ENCODE measurements at places on chromosomes 7 and 10.
A peak's percentile ranks its signal among the peaks of the same experiment; 100 is the strongest.

- no peak overlapping the region for H3K27ac ChIP-seq
- H3K36me3 ChIP-seq, result no peaks in the 10 kb centered on the region
- no peak for DNase-seq
- peaks cover 19% of the 10 kb centered on the region for H3K27me3 ChIP-seq
- peaks cover 13% of the 10 kb centered on the region for H3K4me1 ChIP-seq
Observed at GRCh38 chr10:121605708-121606107, 7.5 kb upstream of the FGFR2 start.

GRCh38 chr10:68697106-68697505 lies 23.9 kb upstream of the CCAR1 start:
- no peak for DNase-seq
- H3K27ac ChIP-seq, result no peak overlapping the region
- no peak overlapping the region for H3K4me3 ChIP-seq

- no peaks in the 10 kb centered on the region for H3K27me3 ChIP-seq
- DNase-seq, result no peak
- no peak overlapping the region for H3K27ac ChIP-seq
- H3K4me3 ChIP-seq, result no peak overlapping the region
Observed at GRCh38 chr7:106901828-106902441, 36.9 kb downstream of the PIK3CG start.

- H3K36me3 ChIP-seq, result no peaks in the 10 kb centered on the region
- peak overlapping the region; percentile 28 for H3K27ac ChIP-seq
- no peak overlapping the region for H3K4me3 ChIP-seq
- no peak for DNase-seq
Observed at GRCh38 chr10:119090968-119091367, 10.4 kb upstream of the EIF3A start.

DNA sequence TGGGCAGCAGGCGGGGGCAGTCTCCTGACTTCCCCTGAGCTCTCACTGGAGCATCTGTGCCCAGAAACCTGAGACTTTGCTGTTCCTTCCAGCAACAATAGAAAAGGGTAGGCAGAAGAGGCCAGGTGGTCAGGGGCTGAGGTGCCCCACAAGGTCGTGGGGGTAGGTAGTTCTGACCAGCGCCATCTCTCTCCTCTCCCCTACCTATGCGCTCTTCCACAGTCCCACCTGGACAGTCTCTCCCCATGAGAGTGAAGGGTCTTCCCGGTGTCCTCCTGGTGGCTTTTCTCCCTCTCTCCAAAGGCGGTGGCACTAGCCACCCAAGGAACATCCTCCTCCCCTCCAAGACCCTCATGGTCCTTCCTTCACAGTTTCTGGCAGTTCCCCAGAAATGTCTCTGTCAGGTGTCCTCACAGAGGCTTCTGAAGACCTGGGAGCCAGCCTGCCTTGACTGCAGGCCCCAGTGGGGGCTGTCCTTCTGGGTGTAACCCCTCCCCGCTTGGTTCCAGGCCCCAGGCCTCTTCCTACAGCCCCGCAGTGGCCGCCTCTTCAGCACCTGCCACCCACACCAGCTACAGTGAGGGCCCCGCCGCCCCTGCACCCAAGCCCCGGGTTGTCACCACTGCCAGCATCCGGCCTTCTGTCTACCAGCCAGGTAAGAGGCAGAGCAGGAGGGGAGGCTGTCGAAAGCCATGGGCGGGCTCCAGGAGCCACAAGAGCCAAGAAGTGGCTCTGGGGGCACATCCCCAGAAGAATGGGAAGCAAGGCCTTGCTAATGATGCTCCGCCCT lies 41.3 kb downstream of the LDB3 start:
- peaks cover 3% of the 10 kb centered on the region for H3K27me3 ChIP-seq
- H3K4me3 ChIP-seq, result no peak overlapping the region
- no peak overlapping the region for H3K27ac ChIP-seq
- DNase-seq, result no peak
- H3K36me3 ChIP-seq, result no peaks in the 10 kb centered on the region

DNA sequence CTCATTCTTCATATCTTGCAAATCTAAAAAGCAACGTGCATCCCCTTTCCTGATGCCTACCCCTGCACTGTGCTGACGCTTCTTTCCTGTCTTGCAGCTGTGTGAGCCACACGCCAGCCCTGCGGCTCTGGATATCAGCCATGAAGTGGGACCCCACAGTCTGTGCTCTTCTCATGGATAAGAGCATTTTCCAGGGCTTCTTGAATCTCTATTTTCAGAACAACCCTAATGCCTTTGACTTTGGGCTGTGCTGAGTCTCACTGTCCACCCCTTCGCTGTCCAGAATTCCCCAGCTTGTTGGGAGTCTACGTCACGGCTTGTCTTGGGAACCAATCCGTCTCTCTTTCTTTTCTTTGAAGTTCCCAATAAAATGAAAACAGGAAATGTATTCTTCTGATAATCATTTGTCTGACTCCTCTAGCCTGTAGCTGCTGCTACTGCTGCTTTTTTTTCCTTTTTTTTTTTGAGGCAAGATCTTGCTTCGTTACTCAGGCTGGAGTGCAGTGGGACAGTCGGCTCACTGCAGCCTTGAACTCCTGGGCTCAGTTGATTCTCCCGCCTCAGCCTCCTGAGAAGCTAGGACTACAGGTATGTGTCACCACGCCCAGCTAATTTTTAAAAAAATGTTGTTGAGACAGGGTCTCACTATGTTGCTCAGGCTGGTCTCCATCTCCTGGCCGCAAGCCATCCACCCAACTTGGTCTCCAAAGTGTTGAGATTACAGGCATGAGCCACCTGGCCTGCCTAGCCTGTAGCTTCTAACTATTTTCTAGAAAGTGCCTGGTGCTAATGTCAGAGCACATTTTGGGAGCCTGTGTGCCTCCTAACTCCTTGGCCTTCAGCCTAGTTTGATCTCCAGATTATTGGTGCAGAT lies 30.3 kb downstream of the GSTO2 start:
- no peak for DNase-seq
- peak overlapping the region; percentile 27 for H3K27ac ChIP-seq
- H3K27me3 ChIP-seq, result no peaks in the 10 kb centered on the region
- peaks cover 3% of the 10 kb centered on the region for H3K36me3 ChIP-seq
- peaks cover 14% of the 10 kb centered on the region for H3K4me1 ChIP-seq

GRCh38 chr7:147492606-147493005 lies 1098.0 kb upstream of the C7orf33 start:
- no peak overlapping the region for H3K27ac ChIP-seq
- DNase-seq, result no peak
- H3K4me1 ChIP-seq, result no peaks in the 10 kb centered on the region
- H3K27me3 ChIP-seq, result no peaks in the 10 kb centered on the region
- no peak overlapping the region for H3K4me3 ChIP-seq

- peak overlapping the region; percentile 96 for H3K27ac ChIP-seq
- peaks cover 66% of the 10 kb centered on the region for H3K4me1 ChIP-seq
Observed at GRCh38 chr10:132446661-132447445, 49.9 kb downstream of the PWWP2B start.

GRCh38 chr7:71829515-71829914 lies 582.6 kb downstream of the CALN1 start:
- H3K27ac ChIP-seq, result no peak overlapping the region
- H3K4me3 ChIP-seq, result no peak overlapping the region
- no peaks in the 10 kb centered on the region for H3K4me1 ChIP-seq
- H3K36me3 ChIP-seq, result no peaks in the 10 kb centered on the region
- no peak for DNase-seq

- H3K27me3 ChIP-seq, result peaks cover 11% of the 10 kb centered on the region
- peaks cover 4% of the 10 kb centered on the region for H3K4me1 ChIP-seq
- peak overlapping the region; percentile 5 for H3K4me3 ChIP-seq
- no peaks in the 10 kb centered on the region for H3K36me3 ChIP-seq
- DNase-seq, result no peak
Observed at GRCh38 chr10:118272149-118272721, 69.9 kb downstream of the FAM204A start.

- no peaks in the 10 kb centered on the region for H3K27me3 ChIP-seq
- H3K4me3 ChIP-seq, result no peak overlapping the region
- H3K4me1 ChIP-seq, result no peaks in the 10 kb centered on the region
- no peak for DNase-seq
- H3K27ac ChIP-seq, result no peak overlapping the region
Observed at GRCh38 chr7:123480107-123480506, 54.3 kb downstream of the IQUB start.

DNA sequence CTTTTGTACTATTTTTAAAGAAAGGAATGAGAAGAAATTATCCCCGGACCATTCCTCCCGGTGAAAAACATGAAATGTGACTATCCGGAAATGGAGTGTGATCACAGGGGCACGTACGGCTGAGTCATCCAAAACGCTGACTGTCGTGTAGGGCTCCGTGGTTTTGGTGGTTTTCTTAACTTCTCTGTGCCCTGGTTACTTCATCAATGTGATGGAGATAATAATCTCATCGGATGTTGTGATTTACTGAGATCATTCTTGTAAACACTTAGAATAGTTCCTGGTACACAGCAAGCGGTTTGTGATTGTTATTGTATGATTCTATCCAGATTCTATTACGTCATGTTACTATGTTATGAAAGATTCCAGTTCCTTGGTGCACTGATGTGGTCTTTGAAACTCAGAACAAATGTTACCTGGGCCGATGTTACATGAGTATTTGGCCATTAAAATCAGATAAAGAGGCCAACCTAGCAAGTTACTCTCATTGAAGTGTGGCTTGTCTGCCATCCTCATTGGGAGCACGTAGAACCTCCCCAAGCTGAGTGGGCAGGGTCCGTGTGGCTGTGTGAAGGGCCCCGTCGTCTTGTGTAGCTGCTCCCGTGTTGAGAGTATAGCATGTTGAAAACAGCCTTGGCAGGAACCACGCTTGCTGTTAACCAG lies 99.5 kb downstream of the CAMK1D start:
- no peak overlapping the region for H3K4me3 ChIP-seq
- peaks cover 16% of the 10 kb centered on the region for H3K4me1 ChIP-seq
- DNase-seq, result no peak

GRCh38 chr7:105024734-105025133 lies 10.7 kb downstream of the KMT2E start:
- no peak for DNase-seq
- H3K36me3 ChIP-seq, result no peaks in the 10 kb centered on the region
- H3K27ac ChIP-seq, result no peak overlapping the region
- H3K4me1 ChIP-seq, result peaks cover 85% of the 10 kb centered on the region
- no peak overlapping the region for H3K4me3 ChIP-seq

GRCh38 chr7:16210171-16210570 lies 211.2 kb downstream of the CRPPA start:
- no peaks in the 10 kb centered on the region for H3K36me3 ChIP-seq
- no peak overlapping the region for H3K27ac ChIP-seq
- DNase-seq, result no peak
- no peak overlapping the region for H3K4me3 ChIP-seq
- H3K27me3 ChIP-seq, result no peaks in the 10 kb centered on the region

- DNase-seq, result no peak
- peaks cover 100% of the 10 kb centered on the region for H3K27me3 ChIP-seq
- no peak overlapping the region for H3K4me3 ChIP-seq
- H3K27ac ChIP-seq, result no peak overlapping the region
Observed at GRCh38 chr10:99528494-99529441, 4.0 kb upstream of the NKX2-3 start.

- no peaks in the 10 kb centered on the region for H3K36me3 ChIP-seq
- H3K27me3 ChIP-seq, result no peaks in the 10 kb centered on the region
Observed at GRCh38 chr10:93039721-93040120, 20.9 kb upstream of the CYP26C1 start.

- DNase-seq, result no peak
- H3K4me1 ChIP-seq, result no peaks in the 10 kb centered on the region
- no peak overlapping the region for H3K4me3 ChIP-seq
Observed at GRCh38 chr10:91700273-91700672, 67.4 kb upstream of the PPP1R3C start.

GRCh38 chr10:131211559-131211958 lies 100.0 kb downstream of the TCERG1L start:
- H3K4me1 ChIP-seq, result no peaks in the 10 kb centered on the region
- H3K36me3 ChIP-seq, result no peaks in the 10 kb centered on the region
- H3K27ac ChIP-seq, result no peak overlapping the region
- no peaks in the 10 kb centered on the region for H3K27me3 ChIP-seq

DNA sequence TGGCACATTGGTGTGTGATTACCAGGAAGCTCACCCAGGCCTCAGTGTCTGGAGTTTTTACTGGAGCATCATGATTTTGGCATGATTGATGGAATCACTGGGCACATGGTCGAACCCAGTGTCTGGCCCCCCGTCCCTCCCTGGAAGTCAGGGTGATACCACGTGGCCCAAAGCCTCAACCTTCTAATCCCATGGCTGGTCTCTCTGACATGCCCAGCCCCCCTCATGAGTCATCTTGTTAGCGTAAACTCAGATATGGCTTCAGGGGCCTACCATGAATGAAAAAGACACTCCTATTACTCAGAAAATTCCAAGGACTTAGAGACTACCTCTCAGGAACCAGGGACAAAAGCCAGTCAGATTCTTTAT lies 109.3 kb downstream of the GRK5 start:
- no peak for DNase-seq
- H3K4me3 ChIP-seq, result no peak overlapping the region
- no peak overlapping the region for H3K27ac ChIP-seq
- no peaks in the 10 kb centered on the region for H3K27me3 ChIP-seq

DNA sequence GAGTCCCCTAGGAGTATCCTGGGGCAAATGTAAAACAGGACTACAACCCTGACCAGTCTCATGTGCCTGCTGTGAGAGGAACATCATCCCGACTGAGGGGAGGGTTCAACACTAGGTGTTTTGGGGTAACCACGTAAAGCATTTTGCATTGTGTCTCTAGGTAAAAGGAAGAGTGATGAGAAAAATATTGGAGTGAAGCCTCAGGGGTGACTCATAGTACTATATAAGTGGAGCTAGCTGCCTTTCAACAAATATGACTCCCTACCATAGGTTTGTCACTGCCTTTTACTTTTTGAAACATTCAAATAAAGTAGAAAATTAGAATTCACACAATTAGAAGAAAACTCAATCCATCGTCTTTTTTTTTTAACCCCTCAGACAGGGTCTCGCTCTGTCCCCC lies 2.6 kb upstream of the CAMK2G start:
- H3K27me3 ChIP-seq, result no peaks in the 10 kb centered on the region
- no peak overlapping the region for H3K4me3 ChIP-seq
- no peak for DNase-seq
- no peak overlapping the region for H3K27ac ChIP-seq
- H3K36me3 ChIP-seq, result no peaks in the 10 kb centered on the region

DNA sequence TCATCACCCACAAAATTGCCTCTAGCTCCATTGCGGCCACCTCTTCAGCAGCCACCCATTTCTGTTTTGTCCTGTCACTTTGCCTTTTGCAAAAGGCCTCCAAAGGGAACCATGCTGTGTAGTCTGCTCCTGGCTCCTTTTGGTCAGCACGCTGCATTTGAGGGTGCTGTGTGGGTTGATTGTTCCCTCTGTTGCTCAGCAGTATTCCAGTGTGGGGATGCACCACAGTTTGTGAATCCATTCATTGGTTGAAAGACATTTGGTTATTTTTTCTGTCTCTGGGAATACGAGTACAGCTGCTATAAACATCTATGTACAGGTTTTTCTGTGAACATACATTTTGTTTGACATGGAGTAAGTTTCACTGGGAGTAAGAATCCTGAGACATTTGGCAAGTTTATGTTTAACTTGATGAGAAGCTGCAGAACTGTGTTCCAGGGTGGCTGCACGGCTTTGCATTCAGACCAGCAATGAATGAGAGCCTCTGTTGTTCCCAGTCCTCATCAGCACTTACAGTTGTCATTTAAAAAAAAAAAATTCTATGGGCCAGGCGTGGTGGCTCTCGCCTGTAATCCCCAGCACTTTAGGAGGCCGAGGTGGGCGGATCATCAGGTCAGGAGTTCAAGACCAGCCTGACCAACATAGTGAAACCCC lies 82.3 kb downstream of the UBE3C start:
- DNase-seq, result no peak
- H3K27me3 ChIP-seq, result no peaks in the 10 kb centered on the region
- H3K4me3 ChIP-seq, result no peak overlapping the region
- no peak overlapping the region for H3K27ac ChIP-seq
- no peaks in the 10 kb centered on the region for H3K4me1 ChIP-seq
- peaks cover 69% of the 10 kb centered on the region for H3K36me3 ChIP-seq

Data from suprapubic skin (tissue), 4 donors.